ENCODE measurements at places on chromosomes 16 and 17. TPM values are rescaled to one million over a fixed set of nuclear protein-coding genes. Genes with fewer than 3 reads are reported as not detected.

DNA sequence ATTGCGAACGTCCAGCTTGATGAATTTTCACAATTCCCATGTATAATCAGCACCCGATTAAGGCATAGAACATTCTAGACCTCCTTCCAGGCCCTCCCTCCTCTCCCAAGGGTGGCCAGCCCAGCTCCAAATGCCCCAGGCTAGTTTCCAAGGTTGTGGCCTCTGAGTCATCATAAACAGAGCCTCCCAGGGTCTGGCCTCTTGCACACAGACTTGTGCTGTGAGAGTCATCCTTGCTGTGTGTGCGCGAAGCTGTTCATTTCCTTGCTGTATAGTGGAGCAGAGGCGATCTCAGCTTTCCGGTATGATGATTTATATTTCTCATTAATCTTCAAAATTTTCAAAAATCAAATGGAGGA lies 20.5 kb upstream of the JPH3 start:
- no peak for DNase-seq

GRCh38 chr17:4600563-4600962 lies 16.2 kb downstream of the SMTNL2 start:
- no peak for DNase-seq

- DNase-seq: no peak
Measured at GRCh38 chr16:31167315-31167714, 12.6 kb upstream of the FUS start.

DNA sequence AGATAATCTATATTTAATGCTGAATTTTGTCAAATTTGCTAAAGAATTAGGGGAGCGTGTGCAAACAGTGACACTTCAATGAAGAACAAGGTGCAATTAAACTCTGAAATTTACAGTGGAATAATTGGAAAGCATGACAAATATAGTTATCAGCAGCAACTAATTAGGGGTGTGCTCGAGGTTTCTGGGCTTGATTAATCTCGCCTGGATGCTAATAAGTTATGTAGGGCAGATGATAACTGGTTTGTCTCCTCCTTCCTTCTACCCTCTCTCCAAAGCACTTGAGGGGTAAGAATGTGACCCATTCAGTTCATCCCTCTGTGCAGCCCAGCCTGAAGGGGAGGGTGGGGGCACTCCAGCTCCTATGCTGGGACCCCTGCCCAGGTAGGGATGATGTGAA lies 21.9 kb downstream of the MRM1 start:
- DNase-seq: no peak

- no peak for DNase-seq
Measured at GRCh38 chr16:57821149-57821971, 19.1 kb upstream of the KIFC3 start.

DNA sequence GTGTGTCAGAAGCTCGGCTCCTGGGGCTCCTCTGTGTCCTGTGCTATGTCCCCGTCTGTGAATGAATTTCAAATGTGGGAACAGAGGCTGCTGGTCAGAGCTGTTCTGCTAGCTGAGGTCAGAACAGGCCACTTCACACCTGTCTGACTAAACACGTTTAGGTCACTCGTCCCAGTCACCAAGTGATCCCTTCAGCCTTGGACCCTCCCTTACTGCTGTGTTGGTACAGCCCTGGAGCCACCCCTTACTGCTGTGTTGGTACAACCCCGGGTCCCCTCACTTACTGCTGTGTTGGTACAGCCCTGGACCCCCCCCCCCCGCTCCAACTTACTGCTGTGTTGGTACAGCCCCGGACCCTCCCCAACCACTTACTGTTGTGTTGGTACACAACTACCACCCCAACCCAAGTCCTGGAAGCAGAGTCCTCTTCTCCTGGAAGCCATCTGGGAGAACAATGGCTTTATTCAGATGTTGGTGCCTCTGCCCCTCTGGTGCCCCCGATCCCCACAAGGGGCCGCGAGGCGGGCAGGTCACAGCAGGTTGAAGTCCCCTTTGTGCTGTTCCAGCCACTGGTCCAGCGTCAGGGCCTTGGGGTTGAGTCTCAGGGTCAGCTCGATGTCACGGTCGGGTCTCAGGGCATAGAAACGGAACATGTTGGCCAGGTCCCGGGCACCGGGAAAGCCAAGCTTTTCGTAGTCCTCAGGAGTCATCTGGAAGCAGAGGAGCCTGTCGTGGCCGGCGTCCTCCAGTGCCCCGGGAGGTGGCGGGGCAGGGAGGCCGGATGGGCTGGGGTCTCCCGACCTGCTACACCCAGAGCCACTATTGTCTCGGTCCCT lies 13.0 kb downstream of the NMRAL1 start:
- DNase-seq: no peak

GRCh38 chr17:73795730-73796129 lies 151.5 kb upstream of the SDK2 start:
- no peak for DNase-seq

- DNase-seq: no peak
Measured at GRCh38 chr16:87185308-87185707, 131.9 kb downstream of the C16orf95 start.

GRCh38 chr17:7560172-7561027 lies 1.3 kb upstream of the SENP3 start:
- DNase-seq: peak; percentile 65

- no peak for DNase-seq
Measured at GRCh38 chr16:57256601-57257395, 11.7 kb downstream of the ARL2BP start.

DNA sequence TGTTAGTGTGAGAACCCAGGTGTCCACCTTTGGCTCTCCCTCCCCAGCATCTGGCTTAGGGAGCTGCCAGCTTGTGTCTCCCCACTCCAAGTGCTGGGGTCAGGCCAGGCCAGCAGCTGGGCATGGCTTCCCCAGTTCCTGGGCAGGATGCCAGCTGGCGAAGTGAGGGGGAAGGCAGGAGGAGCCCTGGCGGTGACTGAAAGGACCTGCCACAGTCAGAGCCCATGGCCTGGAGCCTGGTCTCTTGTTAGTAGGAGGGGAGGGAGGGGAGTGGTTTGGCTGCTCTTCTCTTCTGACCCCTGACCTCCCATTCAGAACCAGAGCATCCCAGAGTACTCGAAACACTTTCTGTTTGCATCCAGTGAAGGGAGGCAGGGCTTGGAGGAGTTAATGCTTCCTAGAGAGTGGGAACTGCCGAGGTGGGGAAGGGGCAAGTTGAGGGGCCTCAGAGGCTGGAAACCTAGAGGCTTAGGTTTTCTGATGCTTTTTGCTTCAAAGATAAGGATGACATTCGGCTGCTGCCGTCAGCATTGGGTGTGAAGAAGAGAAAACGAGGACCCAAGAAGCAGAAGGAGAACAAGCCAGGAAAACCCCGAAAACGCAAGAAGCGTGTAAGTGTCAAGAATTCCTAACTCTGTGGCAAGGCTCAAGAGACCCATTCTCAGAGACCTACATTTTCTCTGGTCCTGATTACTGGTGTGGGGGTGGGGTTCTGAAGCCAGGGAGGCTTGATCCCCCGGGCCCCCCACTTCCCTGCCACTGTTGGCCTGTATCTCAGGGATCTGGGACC lies 772 bp downstream of the CHD3 start:
- DNase-seq: peak; percentile 47

- no peak for DNase-seq
Measured at GRCh38 chr16:70162041-70162451, 11.5 kb upstream of the CLEC18C start.

- DNase-seq: no peak
Measured at GRCh38 chr17:65987988-65988387, 203.9 kb downstream of the CEP112 start.

GRCh38 chr17:40219594-40220338 lies 662 bp downstream of the WIPF2 start:
- DNase-seq: peak; percentile 27

DNA sequence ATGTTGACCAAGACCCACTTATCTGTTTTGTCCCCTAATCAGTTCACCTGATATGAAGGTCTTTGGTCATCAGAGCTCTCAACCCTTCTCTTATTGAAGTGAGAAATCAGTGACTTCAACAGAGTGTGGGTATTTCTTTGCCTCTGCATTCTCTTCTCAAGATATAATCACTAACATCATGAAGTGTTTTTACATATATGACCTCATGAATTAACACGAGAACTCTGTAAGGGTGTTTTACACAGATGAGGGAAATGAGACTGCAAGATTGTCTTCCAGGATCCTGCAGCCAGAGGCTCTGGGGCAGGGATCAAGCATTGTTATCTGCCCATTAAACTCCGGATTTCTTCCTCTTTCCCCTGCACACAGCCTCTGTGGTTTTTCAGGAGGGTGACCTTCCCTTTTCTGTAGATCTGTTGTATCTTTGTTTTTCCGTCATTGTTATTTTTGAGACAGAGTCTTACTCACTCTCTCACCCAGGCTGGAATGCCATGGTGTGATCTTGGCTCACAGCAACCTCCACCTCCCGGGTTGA lies 22.7 kb downstream of the LCMT1 start:
- DNase-seq: no peak

DNA sequence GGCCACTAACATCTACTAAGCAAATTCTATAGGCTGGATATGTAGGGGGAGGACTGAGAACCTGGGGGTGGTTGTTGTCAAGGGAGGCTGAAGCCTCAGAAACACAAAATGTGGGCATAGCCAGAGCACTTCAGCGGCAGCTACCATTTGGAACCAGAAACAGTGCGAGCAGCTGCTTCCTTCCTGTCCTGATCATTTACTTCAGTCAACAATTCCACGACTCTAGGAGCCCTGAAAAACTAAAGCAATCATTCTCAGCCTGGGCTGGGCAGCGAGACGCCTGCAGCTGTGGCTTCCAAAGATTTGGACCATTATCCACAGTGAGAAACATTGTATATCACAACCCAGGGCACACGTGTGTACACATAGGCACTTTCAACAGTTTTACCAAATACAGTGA lies 93.9 kb upstream of the WSCD1 start:
- DNase-seq: no peak

GRCh38 chr16:8872967-8873865 lies 4.4 kb upstream of the CARHSP1 start:
- no peak for DNase-seq

DNA sequence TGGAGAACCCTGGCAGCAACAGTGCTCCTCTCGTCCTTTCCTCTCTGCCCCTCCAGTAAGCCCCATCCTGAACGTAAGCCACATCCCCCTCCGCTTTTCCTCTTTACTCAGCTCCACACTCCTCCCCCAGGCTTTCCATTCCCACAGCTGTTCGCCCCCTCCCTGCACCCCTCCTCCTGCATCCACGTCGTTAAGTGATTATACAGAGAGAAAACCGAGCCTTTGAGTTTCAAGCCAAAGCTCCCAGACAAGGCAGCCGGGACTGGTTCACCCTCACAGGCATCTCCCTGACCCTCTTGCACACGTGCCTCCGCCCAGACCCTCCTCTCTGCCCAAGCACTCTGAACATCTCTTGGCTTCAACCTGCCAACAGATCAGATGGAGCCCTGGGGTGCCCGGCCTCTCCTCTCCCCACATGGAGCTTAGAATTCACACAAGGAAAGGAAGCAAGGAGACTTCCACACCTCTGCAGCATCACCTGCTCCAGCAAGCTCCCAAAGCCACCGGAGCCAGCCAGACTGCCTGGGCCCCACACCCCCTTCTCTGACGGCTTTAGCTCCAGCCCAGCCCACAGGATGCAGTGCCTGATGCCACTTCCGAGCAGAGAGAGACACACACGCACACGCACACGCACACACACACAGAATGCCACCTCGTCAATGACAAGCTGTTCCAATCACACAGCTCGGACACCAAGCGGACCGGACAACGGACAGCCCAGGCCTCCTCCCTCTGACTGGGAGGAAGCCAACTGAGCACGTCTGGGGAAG lies 99.9 kb upstream of the CCL2 start:
- DNase-seq: peak; percentile 8

DNA sequence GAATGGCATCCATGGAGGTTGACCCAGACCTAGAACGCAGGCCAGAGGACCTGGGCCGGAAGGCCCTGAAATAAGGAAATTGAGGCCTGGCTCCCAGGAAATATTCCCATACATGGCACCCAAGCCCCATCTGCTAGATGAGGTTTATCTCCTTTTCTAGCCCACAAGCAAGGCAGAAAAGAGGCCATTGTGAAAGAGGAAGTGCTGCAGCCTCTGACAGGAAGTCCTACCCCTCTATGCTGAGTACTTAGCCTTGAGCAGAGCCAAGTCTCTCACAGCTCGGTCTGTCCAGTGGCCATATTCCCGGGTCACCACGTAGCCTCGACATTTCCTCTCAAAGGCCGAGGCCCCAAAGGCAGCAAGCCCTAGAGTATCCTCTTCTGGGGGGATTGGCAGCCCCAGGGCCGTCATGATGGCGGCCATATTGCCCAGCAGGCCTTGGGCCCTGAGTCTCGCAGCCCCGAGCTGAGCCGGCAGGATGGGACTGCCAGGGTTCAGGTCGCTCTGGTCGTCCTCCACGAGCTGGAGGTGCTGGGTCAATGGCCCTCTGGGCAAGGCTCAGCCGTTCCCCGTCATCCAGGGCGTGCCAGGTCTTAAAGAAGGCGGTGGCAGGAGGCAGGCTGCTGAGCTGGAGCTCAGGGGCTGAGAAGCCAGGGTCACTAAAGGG lies 7.8 kb downstream of the CTF1 start:
- no peak for DNase-seq

DNA sequence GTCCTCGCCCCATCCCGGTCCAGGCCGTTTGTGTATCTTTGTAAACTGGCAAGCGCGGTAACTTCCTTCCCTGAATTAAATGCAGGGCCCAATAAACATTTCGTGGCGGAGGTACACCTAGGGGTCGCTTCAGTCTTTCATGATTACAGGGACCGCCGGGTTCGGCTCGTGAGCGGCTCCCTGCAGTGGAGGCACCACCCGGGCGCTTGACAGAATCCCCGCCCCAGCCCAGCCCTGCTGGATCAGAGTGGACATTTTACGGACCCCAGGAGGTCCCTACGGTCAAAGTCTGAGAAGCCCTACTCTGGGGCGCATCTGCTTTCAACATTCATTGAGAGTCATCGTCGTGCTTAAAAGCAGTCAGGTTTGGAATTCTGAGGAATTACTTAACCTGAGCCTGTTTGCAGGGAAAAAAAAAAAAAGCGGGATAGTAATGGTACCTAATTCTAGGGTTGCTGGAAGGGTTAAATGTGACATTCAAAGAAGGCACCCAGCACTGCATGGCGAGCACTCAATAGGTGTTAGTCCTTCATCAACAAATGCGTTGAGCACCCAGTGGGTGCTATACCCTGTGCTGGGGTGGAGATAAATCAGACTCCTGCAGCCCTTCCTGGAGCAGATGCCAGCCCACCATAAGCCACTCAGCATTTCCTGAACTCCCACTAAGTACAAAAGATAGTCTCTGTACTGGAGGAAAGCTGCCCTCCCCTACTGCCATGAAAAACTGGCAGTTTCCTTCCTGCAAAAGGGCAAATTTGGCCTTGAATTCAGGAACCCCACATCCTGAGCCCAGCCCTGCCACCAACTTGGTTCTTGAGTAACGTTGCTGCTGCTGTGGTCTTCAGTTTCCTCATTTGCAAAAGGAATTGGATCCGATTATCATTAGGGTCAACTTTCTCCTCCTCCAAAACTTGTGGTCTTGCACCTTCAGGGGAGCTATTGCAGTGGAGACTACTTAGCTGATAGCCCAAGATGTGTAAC lies 658 bp upstream of the DUSP3 start:
- DNase-seq: no peak

DNA sequence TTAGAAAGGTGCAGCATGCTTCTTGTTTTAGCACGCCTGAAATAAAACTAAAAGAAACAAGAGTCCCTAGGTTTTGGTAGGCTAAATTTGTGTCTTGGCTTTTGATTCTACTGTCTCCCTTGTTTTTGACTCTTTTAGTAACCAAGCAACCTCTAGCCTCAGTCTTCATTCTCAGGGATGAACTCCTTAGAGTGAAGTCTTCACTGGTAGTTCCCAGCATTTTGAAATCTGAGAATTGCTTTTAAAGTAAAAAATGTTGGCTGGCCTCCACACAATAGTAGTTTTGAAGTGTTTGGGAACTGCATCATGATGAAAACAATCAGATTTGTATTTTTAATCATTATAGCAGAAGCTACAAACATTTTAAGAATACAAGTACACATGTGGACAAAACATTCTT lies 6.1 kb upstream of the CDR2 start:
- DNase-seq: no peak

The SHISA9 gene
- total RNA-seq: not detected

The HAS3 gene
- total RNA-seq: 0.74 TPM

The ACAP1 gene
- 238 TPM for total RNA-seq
